ENCODE measurements at places on chromosomes 1 and 21.

DNA sequence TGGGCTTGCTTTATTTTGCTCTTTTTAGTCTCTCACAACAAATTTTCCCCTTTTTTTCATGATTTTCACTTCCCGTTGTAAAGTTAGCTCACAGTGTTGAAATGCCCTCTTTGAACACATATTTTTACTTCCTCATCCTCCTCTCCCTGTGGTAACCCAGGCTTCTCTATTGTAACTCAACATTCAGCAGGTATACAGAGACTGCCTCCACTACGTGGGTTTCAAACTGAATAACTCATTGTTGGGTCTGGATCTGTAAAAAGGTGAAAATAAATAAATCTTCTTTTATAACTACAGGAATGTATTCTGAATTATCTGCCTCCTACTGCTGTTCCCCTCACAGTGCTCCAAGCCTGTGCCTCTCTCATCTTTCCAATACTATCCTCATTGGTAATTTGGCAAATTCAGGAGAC, 166.4 kb downstream of the RUNX1 start:
- no peak for DNase-seq

DNA sequence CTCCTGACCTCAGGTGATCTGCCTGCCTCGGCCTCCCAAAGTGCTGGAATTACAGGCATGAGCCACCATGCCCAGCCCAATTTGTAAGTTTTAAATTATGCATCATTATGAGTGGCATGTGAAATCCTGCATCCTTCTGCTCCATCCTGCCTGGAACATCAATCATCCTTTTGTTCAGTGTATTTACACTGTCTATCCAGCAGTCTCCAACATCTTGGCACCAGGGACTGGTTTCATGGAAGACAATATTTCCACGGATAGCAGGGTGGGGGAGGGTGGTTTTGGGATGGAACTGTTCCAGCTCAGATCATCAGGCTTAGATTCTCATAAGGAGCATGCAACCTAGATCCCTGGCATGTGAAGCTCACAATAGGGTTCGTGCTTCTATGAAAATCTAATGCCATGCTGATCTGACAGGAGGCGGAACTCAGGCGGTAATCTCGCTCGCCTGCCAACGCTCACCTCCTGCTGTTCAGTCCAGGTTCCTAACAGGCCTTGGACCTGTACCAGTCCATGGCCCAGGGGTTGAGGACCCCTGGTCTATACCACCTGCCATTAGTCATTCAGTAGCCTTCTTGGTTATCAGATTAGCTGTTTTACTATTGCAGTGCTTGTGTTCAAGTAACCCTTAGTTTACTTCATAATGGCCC, 22.2 kb upstream of the TCEA3 start:
- DNase-seq = no peak

DNA sequence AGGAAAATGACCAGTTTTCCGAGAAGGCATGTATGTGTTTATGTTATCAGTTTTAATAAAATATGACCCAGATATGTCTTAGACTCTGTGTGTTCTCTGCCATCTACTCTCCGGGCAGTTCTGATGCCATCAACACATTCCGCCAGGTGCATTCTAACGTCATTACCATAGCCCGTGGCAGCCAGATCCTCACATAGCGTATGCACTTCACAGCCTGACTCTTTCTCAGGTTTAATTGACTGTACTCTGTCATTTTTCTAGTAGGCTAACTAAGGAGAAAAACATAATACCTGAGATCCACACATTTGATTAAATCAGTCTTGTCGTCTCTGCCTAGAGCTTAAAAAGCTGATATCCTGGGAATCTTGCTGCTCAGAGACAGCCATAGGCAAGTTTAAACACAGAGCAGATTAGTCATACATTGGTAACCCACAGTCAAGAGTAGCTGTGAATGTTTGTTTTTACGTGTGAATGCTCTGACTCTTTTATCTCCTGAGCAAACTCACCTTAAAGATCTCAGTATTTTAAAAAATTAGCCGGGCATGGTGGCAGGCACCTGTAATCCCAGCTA, 175.9 kb downstream of the GREM2 start:
- no peak for DNase-seq

- DNase-seq = no peak
Observed at GRCh38 chr1:47818682-47819573, 178.3 kb downstream of the TRABD2B start.

GRCh38 chr1:68270951-68271350, 38.6 kb upstream of the WLS start:
- DNase-seq = no peak

DNA sequence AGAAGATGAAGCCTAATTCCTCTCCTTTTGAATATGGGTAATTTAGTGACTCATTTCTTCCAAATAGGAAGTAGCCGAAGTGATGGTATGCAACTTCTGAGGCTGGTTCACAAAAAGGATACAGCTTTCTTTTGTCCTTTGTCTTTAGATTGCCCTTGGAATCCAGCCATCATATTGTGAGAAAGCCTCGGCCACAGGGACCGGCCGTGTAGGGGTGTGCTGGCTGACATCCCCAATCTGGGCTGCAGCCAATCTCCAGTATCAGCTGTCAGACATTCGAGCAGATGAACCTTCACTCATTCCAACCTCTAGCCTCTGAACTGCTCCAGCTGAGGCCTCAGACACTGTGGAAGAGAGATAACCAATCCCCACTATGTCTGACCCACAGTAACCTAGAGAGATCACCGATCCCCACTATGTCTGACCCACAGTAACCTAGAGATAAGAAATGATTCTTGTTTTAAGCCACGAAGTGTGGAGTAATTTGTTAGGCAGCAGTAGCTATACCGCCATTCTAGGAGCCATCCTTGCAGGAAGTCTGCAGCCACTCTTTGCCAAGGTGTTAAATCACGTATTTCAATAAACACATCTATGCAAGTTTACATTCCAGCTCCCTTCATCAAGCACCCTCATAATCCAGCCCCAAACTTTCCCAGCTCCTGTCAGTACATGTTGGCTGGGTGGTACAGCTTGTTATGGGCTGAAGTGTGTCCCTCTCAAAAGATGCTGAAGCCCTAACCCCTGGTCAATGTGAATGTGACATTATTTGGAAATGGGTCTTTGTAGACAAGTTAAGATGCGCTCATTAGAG, 2.9 kb upstream of the DIP2A start:
- DNase-seq = no peak

DNA sequence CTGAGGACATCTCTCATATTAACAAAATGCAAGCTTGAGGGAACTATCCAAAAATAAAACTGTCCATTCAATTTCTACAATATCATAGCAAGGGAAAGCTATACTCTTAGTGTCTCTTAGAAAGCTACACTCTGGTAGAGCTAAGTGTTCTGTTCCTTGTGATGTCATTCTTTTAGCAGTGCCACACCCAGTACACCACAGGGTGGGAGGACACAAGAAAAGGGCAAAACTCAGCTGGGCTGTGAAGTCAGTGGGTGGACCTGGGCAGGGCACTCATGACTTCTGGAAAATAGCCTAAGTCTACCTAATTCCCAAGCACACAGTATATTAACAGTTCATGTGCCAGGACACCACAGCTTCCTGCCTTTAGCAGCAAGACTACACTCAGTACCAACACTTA, 42.2 kb upstream of the TNFSF4 start:
- DNase-seq = no peak

DNA sequence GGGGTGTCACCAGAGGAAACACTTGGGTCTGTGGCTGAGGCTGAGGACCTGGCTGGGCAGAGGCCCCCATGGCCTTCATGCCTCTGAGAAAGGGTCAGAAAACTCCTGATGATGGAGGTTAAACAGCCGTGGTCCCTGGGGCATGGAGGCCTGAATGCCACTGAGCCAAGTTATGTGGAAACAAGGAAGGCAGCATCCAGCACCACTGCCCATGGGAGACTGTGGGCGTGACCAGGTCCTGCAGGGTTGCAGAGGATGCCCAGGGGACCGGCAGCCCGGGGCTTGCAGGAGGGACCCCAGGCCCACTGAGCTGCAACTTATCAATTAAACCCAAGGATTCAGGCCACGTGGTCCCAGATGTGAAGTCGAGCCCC, 18.9 kb upstream of the COL6A2 start:
- no peak for DNase-seq

GRCh38 chr1:233025157-233025556, 74.7 kb downstream of the NTPCR start:
- DNase-seq = no peak

- DNase-seq = no peak
Observed at GRCh38 chr1:210233216-210233494, 559 bp downstream of the SERTAD4 start.

DNA sequence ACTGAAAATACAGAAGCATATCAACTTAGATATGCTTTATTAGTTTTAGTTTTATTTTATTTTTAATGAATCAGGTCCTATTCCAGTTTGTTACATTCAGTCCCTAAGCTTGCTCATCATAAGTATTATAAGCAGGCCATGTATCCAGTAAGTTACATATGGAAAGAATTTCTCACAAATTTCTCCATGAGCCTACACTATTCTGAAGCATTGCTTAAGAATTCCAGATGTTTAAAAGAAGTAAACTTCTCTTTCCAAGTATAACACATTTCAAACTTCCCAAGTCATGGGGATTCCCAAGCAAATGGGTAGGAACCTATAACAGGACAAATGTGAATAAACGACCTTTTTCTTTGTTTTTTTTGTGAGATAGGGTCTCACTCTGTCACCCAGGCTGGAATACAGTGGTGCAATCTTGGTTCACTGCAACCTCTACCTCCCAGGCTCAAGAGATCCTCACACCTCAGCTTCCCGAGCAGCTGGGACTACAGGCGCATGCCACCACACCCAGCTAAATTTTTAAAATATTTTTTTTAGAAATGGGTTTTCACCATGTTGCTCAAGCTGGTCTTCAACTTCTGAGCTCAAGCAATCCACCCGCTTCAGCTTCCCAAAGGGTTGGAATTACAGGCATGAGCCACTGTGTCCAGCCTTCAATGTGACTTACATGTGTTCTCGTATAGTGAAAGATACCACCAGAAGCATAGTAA, 39.0 kb downstream of the ST7L start:
- no peak for DNase-seq

GRCh38 chr1:230163719-230164118, 96.7 kb downstream of the GALNT2 start:
- no peak for DNase-seq

DNA sequence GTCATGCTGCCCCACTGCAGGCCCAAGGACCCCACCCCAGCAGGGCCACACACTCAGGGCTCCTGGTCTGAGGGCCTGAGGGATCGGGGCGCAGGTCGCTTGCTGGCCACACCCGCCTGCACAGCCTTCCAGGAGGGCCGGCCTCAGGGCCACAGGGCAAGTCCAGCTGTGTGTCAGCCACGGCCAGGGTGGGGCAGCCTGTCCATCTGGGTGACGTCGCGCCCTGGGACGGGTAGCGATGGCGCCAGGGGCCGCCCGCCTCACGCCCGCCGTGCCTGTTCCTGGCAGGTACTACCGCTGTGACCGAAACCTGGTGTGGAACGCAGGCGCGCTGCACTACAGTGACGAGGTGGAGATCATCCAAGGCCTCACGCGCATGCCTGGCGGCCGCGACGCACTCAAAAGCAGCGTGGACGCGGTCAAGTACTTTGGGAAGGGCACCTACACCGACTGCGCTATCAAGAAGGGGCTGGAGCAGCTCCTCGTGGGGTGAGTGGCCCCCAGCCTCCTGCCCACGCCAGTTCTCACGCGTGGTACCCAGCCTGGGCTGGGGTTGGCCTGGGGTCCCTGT, 2.5 kb downstream of the COL6A1 start:
- DNase-seq = no peak

GRCh38 chr1:219459351-219460080, 153.4 kb downstream of the ZC3H11B start:
- DNase-seq = no peak

- no peak for DNase-seq
Observed at GRCh38 chr1:201424146-201424545, 2.6 kb upstream of the TNNI1 start.

DNA sequence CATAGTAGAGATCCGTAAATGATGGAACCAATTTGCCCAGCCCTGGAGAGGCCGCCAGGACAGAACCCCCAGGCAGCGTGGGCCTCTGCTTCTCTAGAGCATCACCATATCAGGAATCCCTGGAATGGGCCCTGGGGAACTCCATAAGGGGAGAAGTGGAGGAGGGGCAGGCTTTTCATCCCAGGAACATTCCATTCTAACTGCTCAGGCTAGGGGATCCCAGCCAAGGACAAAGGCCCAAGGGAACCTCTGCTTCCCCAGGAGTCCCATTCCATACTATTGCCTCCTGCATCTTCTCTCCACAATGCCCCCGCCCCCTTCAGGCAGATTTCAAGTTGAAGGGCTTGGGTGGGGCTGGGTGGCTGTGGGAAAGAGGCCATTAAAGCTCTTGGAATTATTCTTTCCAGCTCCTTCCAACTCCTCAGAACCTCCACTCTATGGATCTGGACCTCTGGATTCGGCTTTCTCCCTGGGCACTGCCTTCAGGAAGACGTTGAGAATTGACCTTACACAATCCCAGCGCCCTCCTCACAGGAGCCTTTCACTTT, 6.0 kb downstream of the TRNP1 start:
- no peak for DNase-seq

GRCh38 chr1:33211972-33212371, 30.1 kb upstream of the TRIM62 start:
- DNase-seq = no peak

DNA sequence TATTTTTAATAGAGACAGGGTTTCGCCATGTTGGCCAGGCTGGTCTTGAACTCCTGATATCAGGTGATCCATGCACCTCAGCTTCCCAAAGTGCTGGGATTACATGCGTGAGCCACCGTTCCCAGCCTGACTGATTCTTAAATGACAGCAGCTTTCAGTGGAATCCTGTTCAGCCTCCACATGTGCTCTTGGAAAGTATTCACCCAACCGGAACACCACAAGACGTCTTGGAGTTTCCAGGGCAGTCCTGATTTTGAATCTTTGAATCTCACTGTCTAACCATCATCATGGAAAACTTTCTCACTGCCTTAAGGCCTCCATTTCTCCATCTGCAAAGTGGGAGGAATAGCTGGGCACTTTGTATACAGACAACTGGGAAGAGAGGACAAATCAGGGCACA, 58.1 kb upstream of the ITPKB start:
- DNase-seq = no peak
